ENCODE measurements at places on chromosomes 12 and 14.

DNA sequence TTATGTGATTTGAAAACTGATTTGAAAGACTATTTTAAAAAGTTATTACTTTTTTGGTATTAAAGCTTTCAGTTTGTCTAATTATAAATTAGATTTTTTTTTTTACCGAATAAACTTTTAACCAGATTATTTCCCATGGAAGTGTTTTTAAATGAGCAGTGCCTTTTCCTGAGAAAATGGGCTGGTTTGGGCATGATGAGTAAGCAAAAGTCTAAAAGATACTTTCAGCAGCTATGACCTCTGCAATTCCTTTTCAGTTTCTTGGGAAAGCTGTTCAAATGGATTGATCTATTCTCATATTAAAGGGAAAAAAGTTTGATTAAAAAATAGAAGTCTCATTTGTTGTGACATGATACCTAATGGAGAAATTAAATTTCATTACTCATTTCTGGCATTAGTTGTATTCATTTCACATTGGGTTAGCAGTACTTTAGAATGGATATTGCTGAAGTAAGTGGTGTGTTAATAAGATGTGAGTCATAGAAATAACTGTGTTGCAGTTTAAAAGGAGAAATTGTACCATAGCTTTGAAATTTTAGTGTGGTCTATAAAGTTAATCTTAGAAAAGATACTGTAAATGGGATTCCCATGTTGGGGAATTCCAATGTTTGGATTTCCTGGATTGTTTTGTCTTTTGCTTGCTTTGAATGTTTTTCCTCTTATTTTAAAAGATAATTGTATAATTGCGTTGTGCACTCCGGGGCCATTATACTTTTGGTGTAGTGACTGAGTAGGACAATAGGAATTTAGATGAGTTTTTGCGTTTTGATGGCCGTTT, 21.0 kb downstream of the KTN1 start:
- no peak for DNase-seq

GRCh38 chr14:21201732-21202462, 46.0 kb upstream of the OR5AU1 start:
- DNase-seq: no peak

GRCh38 chr14:96634896-96635295, 132.7 kb downstream of the PAPOLA start:
- no peak for DNase-seq

DNA sequence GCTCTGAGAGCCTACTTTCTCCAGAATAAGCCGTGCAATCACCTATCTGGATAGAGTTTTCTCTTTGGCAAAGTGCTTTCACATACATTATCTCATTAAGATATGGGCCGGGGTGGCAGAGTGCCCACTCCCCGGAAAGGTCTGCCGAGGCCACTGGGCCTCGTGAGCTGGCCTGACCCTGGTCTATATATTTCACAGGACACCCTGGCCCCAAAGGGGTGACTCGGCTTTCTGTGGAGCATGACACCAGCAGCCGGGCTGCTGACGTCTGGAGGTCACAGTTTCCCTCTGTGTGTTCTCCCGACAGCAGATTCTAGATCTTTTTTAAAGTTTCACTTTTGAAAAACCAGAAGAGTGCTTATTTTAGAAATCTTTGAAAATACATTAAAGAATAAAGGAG, 27.9 kb upstream of the ATP2A2 start:
- no peak for DNase-seq

DNA sequence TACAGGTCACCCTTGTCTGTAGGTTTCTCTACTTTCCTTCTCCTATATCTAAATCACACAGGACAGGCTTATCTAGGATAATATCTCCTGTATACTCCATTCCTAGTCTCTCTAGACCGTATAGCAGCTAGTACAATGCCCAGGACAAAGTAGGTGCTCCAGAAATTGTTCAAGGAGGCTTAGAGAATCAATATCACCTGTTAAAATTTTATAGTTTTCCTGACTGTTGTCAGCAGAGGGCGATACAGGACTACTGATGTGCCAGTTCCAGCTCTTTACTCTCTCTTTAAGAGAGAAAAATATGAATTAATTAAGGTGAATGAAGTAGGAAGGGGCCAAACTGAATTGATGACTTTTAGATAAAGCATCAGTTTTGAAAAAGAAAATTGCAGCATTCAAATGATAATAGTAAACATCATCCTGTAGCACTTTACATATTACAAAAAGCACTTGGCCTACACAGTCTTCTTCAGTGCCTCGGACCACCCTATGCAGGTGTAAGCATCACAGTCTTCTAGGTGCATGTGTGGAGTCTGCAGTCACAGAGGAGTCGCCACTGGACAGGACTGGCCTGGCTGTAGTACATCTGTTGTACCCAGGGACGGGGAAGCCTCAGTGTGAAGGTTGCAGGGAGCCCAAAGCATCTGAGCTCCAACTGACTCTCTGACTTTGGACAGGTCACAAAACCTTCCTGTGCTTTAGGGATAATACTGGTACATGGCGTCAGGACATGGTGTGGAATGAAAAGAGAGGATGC, 61.9 kb upstream of the MAX start:
- peak; percentile 57 for DNase-seq

GRCh38 chr14:79585845-79586244, 625.5 kb downstream of the DIO2 start:
- DNase-seq: no peak

All from activated naive CD4-positive, alpha-beta T cell treated with anti-CD3 and anti-CD28 coated beads for 36 hours (primary cell).